ENCODE measurements at places on chromosomes 5 and 9.

- DNase-seq: no peak
These were observed 16.7 kb downstream of the SLC36A1 start for GRCh38 chr5:151464101-151464500.

DNA sequence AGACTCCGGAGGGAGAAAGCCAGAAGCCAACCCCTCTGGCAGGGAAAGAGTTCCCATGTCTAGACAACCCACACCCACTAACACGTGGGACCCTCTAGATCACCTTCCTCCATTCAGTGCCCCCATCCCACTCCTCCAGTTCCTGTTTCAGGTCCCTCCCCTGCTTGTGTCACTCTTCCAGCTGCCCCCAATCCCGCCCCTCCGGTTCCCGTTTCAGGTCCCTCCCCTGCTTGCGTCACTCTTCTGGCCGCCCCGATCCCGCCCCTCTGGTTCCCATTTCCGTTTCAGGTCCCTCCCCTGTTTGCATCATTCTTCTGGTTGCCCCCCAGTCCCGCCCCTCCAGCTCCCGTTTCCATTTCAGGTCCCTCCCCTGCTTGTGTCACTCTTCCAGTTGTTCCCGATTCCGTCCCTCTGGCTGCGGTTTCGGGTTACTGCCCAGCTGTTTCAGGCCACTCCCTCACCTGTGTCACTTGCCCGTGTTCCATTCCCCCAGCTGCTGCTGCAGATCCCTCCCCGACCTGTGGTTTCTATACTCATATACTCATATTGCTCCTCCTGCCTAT is 64.8 kb upstream of the RANBP6 start:
- peak; percentile 95 for DNase-seq

GRCh38 chr9:120252248-120252647 is 327.7 kb downstream of the CDK5RAP2 start:
- no peak for DNase-seq

DNA sequence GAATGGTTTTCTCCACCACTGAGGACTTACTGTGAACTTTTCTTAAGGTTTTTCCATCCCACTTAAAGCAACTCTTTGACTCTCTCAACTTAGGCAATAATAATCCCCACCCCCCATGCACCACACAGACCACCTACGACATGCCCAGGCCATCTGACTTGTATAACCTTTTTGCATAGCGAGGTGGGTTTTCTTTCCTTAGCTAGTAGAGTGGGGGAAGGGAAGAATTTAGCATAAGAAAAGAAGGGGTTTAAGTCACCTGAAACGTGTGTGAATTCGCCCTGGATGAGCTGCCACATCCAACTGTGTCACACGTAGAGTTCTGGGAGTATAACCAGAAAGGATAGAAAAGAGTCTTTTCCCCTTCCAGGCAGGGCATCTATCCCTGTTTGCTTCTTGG is 262.7 kb downstream of the YTHDC2 start:
- DNase-seq: peak; percentile 18

DNA sequence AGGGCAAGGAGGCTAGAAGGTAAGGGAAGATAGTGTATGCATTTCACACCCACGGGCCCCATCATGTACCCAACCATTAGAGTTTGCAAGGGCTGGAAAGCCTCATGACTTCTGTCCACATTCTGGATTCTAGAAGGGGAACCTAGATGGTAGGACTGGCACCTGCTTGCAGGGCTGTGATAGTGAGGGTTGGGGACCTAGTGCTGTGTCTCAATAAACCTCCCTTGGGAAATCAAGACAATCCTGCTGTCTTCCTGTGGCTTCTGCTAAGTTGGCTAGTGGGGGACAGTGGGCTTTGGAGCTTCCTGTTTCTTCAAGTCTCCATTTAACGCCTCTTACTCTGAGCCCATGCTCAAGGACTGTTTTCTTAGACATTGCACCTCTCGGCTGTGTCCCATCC is 43.6 kb upstream of the SYNPO start:
- DNase-seq: no peak

DNA sequence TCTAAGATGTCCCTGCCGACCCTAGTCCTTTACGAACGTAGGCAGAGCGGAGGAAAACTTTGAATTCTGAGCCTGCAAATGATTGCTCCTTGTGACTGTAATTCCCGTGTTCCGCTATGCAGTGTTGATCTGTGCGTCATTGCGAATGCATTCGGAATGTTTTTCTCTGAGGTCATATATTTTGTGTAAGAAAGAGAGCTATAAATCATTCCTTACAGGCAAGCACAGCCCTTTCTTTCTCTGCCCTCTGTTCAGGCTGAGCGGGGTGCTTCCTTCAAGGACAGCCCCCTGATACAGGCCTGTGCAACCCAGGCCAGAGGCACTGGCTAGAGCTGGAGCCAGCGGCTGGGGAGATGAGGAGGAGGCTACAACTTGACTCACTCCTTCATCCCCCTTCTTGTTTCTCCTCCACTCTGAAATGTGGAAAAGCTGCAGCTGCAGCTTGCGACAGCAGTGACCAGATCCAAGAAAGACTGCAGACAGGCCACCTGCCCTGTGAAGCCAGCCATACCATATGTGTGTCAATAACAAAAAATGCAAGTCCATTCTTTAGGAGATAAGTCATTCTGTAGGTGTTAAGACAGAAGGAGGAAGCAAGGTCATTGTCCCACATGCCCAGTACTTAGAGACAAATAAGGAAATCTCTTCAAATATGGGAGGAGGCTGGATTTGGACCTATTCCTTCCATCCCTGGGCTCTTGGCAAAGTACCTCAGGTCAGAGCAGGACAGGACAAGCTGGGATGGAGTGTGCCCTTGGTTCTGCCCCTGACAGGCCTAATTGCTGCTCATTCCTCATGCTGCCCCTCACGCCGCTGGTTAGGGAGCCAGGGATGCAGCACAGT is 345.7 kb upstream of the WWC1 start:
- DNase-seq: no peak

DNA sequence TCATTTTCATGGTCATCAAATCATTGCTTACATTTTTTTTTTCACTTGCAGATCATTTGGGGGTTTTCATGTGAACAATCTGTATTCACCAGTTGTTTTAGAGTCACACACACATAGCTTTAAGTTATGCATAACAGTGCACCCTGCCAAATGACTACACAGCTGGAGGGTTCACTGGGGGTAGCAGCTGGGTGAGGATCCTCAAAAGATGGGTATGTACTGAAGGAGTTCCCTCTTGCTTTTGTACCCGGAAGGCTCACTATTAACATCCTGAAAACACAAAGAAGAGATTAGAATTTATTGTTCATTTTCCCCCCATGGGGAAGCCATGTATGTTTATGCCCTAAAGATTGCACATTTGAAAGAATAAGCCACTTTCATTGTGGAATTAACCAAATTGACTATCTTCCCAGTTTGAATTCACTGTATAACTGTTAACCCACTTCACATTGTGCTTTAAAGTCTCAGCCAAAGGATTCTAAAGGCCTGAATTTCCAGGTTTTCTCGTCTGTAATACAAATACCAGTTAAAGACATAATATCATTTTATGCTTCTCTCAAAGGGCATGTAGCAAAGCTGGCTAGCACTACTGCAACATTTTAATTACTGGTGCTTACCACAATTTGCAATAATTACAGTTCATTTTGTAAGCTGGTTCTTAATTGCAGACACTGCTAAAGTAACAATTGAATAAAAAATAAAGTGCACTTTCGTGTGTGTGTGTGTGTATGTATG is 466.4 kb upstream of the MEF2C start:
- DNase-seq: no peak

DNA sequence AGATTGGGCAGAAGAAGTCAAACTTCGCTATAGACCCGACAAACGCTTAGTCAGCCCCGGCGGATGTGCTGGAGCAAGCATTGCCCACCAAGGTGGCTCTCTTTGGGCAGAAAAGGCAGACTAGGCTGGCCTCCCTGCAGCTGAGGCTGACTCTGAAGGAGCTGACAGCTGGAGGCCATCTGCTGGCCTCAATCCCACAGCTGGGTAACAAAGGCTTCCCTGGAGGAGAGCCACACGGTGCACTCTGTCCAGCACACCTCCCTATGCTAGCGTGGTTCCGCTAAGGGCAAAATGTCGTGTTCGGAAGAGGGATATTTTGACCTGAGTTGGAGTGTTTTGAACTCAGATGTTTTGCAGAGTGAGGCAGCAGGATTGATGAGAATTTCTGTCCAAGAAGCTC is 103.5 kb upstream of the PTCH1 start:
- DNase-seq: no peak

- DNase-seq: no peak
These were observed 48.0 kb downstream of the SHLD3 start for GRCh38 chr5:65672796-65673195.

GRCh38 chr5:5539590-5539989 is 117.1 kb downstream of the ICE1 start:
- DNase-seq: no peak

GRCh38 chr5:637581-638450 is 25.7 kb downstream of the CEP72 start:
- DNase-seq: no peak

- no peak for DNase-seq
These were observed 403.7 kb upstream of the TRPC7 start for GRCh38 chr5:136769093-136769492.

GRCh38 chr5:147336876-147337275 is 102.0 kb downstream of the STK32A start:
- DNase-seq: no peak

- no peak for DNase-seq
These were observed 10.9 kb downstream of the MGAT1 start for GRCh38 chr5:180791611-180792213.

DNA sequence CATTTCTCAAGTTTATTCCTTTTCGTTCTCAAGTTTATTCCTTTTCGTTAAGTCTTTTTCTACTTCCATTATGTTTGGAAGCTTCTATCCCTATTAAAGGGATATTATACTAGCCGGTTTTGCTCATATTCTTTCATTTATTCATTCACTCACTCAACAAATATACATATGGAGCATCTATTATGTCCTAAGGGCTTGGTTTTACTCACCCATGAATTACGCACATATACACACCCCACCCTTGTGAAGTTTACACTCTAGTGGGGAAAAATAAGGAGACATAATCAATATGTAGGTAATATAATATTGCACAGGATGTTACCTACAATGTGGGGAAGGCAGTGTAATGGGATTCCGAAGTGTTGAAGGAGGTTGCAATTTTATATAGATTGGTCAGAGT is 90.5 kb downstream of the ACTL7B start:
- DNase-seq: no peak

- DNase-seq: no peak
These were observed 129.2 kb upstream of the ADRA1B start for GRCh38 chr5:159786901-159787691.

DNA sequence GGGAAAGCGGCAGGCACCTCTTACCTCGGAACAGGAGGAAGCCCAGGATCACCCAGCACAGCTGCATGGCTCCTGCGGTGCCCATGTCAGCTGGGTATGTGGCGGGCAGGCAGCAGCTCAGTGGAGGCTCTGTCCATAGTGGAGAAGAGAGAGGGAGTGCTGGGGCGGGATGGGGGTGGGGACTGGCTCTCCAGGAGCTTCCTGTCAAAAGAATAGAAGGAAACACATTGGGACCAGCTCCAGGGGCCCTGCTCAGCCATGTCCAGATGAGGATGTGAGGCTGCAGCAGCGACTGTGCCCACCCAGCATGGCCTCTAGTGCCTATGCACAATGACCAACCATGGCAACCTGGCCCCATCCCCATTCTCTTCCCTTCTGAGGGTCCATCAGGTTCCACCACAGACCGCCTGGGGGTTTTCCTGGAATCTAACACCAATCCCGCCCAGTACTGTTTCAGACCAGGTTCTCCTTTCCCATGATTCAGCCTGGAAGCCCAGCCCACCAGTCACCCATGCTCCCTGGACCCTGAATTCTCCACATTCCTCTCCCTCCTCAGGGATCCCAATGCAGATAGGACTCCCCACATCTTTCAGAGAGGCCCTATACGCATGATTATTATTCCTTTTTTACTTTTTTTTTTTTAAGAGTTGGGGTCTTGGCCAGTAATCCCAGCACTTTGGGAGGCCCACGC is at the start of gene ECSCR:
Gene ECSCR (minus strand): TSS at position 158 of the 691 bp plus-strand sequence. CDS start 73 bp downstream, at position 85.
- no peak for DNase-seq

GRCh38 chr9:114246558-114246957 is 76.3 kb upstream of the ORM1 start:
- no peak for DNase-seq

DNA sequence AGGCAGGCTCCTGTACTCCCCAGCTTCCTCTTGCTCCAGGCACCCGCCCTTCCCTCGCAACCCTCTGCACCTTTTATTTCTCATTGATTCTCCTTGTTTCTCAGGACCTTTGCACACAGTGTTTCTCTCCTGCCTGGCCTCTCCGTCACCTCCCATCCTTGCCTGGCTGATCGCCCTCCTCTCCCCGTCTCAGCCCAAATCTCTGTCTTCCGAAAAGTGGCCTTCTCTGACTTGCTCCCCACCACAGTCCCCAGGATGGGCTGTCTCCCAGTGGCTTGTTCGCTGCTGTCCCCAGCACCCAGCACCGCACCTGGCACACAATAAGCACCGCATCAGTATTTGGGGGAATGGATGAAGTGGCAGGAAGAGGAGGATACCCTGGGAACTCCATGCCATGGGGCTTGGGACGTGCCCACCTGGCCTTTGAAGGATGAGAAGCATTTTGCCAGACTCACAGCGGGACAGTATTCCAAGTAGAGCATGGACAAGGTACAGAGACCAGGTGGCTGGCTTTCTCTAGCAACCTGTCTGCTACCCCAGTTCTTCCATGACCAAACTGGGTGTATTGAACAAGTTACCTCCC is 62.5 kb downstream of the LMX1B start:
- DNase-seq: no peak

GRCh38 chr9:114413861-114414301 is 26.1 kb upstream of the AKNA start:
- peak; percentile 56 for DNase-seq

- DNase-seq: no peak
These were observed 929 bp upstream of the PLPP6 start for GRCh38 chr9:4661165-4661564.

- DNase-seq: no peak
These were observed 13.5 kb downstream of the CNTLN start for GRCh38 chr9:17148324-17148723.

- DNase-seq: no peak
These were observed 106.3 kb downstream of the TRIO start for GRCh38 chr5:14249258-14250082.

DNA sequence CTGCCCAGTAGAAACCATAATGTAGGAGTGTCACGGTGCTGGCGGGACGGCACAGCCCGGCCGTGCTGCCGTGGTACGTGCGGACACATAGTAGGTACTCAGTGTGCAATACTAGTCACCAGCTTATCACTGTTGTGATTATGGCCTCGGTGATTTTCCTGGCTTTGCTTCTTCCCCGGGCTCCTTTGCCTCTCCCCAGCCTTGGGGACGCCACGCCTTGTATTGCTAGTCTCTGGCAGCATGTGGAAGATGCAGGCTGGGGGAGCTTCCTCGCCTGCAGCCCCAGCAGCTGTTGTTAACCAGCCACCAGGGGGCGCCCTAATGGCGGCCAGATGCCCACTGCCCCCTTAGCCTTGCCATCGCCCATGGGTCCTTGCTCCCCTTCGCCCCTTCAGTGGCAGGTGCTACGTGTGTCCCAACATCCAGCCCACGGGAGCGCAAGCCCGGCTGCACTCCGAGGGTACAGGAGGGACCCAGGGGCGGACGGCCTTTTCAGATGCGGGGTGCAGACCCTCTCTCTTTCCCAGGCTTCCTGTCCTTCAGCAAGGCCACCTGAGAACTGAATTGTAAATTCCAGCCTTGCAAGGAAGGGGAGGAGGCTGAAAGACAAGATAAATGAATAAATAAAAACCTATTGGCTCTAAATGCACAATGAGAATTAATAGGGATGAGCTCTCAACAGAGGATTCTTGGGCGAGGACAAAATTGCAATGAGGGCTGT is 8.0 kb downstream of the NTNG2 start:
- DNase-seq: peak; percentile 52

GRCh38 chr9:27600256-27600655 is 27.0 kb upstream of the C9orf72 start:
- DNase-seq: no peak
